ENCODE measurements at places on chromosomes 4 and X.

DNA sequence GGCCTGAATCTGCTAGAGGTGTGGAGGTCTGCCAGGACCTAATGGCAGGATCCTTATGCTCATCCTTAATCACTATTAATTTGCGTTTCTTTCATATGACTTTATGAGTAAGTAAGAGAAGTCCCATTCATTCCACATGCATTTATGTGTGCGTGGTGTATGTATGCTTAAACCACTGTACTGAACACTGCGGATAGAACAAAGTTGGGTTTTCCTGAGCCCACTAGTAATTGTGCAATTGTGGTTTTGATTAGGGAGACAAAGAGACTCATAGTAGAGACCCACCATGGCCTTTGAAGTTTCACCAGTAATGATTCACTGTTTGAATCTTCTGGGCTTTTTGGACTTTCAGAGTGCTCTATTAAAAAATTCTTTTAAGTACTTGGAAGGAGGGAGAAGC, 498.5 kb upstream of the DIPK2B start:
- no peak for DNase-seq

DNA sequence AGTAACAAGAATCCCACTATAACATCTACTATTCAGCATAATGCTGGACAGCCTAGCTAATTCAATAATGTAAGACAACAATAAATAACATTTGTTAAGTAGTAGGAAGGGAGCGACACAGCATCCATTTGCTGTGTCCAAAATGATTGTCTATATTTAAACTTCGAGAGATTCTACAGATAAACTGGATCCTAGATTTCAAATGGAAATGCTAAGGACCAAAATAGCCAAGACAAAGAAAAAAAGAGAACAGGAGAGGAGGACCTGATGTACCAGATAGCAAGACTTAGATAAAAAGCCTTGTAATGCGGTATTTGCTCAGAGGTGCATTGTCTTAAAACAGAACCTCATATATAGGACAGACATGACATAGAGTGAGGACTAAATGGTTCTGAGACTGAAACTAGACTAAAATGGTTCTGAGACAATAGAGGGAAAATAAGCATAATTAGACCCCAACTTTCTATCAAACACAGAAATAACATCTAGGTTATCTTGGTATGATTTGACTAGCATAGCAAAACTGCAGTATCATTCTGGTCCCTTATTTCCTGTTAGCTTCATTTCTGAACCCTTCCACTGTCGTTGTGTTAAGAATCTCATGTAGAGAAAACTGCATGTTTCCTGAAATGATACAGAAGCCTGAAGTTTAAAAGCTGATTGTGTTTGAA, 3.8 kb downstream of the HPGDS start:
- DNase-seq, result no peak

DNA sequence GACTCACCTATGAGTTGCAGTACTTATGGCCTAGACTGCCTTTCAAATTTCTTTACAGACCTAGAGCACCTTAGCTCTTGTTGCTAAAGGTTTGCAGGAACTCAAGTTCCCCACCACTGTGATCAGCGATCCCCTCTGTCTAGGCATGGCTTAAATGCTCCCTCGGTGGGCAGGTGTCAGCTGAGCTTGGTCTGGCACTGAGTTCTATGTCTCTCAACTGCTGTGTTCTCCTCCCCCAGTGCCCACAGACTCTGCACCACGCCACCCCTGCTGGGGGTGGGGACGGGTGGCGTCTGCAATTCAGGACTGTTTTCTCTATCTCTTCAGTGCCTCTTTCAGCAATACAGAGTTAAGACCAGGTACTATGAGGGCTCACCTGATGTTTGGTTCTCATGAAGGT, 30.5 kb downstream of the TMEM271 start:
- DNase-seq, result no peak

DNA sequence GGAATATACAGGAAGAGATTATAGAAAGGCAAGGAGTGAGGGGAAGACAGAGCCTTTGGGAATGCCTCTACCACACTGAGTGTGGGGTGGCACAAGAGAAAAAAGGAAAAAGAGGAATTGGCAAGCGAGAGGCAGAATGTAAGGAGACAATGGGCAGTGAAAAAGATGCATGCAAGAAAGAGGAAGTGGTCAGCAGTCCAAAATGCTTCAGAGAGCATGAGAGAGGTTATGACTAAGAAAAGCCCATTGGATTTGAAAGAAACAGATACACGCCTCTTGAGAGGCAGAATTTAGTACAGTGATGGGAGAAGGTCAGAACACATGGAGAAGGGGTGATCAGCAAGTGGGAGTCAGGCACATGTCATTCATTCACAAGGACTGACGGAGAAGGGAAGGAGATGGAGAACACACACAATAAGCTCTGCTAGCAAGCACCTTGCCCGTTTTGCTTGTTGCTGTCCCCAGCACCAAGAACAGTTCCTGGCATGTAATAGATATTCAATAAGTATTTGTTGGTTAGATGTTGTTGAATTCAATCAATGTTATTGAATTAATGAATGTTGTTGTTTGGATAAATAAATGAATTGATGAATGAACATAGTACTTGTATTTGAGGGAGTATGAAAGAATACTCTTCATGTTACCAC, 6.3 kb downstream of the DCHS2 start:
- peak; percentile 13 for DNase-seq

DNA sequence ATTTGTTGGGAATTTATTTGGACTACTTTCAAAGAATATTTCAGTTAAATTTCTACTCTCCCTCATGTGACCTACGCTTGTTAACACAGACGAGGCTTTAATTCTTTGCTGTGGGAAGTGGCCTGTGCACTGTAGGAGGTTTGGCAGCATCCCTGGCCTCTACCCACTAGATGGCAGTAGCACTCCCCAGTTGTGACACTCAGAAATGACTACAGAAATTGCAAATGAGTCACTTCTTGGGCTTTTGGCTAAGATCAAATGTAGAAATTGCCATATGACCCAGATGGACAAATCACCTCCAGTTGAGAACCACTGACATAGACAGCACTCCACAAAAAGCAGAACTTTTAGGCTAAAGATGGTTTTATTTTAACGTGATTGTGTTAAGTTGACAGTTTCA, 22.1 kb downstream of the PIR start:
- DNase-seq, result peak; percentile 58

- no peak for DNase-seq
Measured at GRCh38 chr4:73208376-73208775, 50.2 kb downstream of the ANKRD17 start.

GRCh38 chr4:71470524-71470923, 131.7 kb downstream of the SLC4A4 start:
- no peak for DNase-seq

DNA sequence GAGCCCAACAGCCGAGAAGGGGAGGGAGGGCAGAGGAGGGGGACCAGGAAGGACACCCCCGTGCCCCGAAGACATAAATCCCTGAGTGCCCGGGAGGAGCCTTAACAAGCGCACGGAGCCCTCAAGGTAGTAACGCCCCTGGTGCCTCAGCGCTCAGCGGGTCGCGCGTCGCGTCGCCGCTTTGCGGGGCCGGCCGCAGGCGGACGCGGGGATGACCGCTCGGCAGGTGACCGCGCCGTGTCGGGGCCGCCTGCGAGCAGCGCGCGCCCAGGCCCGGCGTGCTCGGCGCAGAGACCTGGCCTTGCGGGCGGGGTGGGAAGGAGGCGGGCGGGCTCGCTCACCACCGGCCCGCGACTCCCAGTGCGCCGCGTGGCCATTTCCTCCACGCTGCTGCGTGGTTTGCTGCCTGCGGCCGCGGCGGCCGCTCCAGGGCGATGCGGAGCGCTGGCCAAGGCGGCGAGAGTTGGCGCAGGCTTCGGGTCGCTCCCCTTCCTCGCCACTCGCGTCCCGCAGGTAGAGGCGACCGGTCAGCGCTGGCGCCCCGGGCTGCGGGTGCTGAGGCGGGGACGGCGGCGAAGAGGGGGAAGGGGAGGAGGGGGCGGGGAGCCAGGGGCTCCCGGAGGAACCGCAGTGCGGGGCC, 632 bp downstream of the CCSER1 start:
- DNase-seq, result no peak

GRCh38 chr4:123580981-123581664, 184.5 kb downstream of the SPRY1 start:
- no peak for DNase-seq

GRCh38 chrX:11589641-11590040, 76.1 kb downstream of the ARHGAP6 start:
- DNase-seq, result no peak

DNA sequence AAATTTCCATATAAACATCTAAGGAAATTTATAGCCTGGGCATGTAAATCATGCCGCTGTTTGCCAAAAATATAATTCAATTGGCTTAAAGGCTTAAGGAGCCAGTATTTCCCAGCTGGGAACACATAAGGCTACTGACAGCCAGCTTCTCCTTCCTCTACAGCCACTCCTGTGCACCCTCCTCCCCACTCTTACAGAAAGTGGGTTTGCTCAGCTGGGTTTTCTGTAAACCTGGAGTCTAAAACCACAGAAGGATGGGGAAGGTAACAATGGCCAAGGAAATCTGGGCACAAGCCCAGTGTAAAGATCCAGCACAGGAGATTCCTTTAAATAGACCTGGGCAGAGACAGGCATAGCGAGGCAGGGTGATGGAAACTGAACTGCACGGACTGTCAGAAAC, 18.5 kb downstream of the ACSL1 start:
- no peak for DNase-seq

- DNase-seq, result no peak
Measured at GRCh38 chr4:134627366-134627765, 425.8 kb upstream of the PABPC4L start.

DNA sequence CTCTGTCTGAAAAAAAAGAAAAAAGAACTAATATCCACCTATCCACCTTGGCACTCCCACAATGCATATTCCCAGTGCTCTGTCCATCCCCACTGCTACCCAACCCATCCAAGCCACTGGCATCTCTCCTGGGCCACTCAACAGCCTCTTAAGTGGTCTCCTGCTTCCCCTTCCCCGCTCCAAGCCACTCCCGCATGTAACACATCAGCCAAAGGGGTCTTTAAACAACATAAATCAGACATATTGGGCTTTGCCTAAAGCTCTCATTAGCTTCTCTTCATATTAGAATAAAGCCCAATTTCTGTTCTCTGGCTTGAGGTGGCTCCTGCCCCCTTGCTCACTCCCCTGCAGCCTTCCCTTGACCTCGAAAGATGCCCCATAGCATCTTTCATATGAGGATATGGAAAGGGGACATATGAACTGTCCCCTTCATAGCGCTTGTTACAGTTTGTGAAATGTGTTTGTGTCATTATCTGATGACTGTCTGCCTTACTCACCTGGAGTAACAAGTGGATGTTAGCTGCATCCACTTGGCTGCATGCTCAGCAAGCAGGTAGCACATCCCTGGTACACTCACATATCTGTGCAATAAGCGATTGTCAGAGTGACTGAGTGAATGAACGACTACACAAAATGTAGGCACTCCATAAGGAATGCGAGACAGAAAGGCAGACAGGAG, 3.1 kb downstream of the BLOC1S4 start:
- no peak for DNase-seq

DNA sequence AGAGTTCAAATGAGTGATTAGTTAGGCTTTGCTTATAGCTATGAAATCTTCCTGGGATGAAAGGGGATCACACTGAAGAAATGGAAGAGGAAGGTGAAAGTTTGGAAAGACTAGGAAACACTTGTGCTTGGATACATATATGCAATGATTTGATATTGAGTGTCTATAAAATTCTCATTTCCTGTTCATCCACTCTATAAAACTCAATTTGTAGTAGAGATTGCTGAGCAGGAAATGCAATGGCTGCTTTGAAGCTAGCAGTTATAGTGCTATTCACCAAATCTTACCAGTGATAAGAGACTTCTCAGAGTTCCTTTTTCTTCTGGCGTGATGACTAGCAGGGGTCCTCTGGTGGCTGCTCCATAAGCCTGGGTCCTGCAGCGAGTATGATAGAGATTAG, 128.1 kb upstream of the HPF1 start:
- DNase-seq, result no peak

DNA sequence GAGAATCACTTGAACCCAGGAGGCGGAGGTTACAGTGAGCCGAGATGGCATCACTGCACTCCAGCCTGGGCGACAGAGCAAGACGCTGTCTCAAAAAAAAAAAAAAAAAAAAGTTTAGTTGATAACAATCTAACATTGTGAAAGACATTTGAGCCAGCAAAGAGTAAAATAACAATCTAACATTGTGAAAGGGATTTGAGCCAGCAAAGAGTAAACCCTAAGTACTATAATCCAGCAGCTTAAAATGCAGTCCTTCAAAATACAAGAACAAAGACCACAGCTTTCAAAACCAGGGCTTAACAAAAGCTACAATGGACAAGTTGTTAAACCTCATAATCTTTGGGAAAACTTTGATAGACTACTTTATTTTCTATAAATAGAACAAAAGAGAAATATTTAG, 16.9 kb downstream of the MFAP3L start:
- DNase-seq, result no peak
